ENCODE measurements at places on chromosomes 13 and 19.

- DNase-seq: no peak
These were observed 688.6 kb upstream of the SLITRK1 start for GRCh38 chr13:84570831-84571230.

DNA sequence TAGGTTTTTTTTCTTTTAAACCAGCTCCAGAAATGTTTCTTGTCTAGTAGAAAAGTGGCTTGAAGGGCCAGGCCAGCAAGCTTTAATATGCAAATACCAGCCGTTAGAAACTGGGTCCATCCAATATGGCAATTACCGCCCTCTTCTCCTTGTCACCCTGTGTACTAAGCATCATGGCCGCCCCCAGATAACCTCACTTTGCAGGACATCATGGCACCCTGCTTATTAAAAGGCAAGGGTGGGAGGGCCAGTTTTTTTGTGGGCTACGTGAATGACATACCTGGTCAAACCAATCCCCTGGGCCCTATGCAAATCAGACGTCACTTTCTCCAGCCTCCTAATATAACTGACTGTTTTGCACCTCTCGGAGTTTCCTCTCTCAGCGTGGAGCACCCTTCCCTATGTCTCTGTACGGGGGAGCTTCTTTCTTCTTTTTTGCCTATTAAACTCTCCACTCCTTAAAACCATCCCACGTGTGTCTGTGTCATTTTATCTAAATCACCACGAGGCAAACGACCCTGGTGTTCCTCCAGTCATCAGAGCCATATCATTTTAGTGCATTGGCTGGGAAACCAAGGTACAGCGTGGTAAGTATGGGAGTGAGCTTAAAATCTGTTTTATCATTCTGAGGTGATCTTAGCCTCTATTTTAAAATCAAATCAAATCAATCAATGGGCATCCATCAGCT is 27.7 kb downstream of the OXGR1 start:
- no peak for DNase-seq

GRCh38 chr19:41309180-41310032 is 566 bp upstream of the CCDC97 start:
- DNase-seq: no peak

DNA sequence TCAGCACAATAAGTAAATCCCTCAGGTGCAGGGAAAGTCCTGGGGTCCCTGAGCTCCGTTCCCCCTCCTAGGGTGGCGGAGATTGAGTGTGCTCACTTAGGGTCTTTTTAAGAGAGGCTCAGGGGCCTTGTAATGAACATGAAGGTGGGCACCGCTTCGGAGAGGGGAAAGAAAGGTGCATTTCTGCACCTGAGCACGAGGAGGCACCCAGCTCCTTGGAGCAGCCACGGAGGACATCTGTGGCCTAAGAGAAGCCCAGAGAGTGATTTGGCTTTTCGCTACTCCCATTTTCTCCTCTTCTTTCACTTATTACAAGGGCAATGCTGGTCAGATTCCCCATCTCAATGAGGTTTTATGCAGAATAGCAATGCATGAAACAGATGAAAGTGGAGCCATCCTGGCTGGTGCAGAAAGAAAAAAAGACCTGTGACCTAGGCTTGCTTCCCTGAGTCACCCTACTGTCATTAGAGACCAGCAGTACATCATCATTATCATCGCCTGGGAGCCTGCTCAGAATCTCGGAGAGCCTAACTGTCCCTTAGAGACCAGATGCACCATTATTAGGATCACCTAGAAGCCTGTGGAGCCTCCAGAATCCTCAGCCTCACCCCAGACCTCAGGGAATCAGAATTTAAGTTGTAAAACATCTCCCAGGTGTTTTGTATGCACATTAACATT is 86.6 kb upstream of the RAP2A start:
- DNase-seq: no peak

DNA sequence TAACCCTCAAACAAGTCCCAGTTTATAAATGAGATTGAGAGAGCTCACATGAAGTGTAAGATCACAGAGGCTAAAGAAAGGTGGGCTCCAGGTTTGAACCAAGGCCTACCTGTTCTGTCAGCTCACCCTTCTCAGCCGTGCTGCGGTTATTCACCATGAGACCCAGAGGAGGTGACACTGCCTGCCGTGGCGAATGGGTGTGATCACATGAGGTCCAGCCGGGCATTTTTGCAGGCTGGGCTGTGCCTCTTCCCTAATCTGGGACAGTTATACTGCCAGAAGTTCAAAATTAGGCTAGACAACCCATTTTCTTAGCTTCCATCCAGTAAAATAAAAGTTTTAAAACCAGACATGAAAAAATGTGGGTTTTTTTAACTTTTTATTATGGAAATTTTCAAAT is 146.8 kb downstream of the FOXO1 start:
- DNase-seq: no peak

DNA sequence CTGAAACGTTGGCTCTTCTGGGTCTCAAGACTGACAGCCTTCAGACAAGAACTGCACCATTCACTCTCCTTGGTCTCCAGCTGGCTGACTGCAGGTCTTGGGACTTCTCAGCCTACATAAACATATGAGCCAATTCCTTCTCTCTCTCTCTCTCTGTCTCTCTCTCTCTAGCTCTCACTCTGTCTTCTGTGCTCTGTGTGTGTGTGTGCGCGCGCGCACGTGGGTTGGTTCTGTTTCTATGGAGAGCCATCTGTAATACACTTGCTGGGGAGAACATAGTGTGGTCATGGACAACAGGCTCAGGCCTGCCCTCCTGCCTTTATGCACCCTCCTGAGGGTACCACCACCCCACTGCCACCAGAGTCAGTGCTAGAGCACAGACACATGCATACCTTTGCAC is 13.7 kb upstream of the SERPINE3 start:
- no peak for DNase-seq

GRCh38 chr13:47523771-47524170 is 477.3 kb downstream of the SUCLA2 start:
- no peak for DNase-seq

GRCh38 chr19:45363861-45364459 is 6.4 kb downstream of the ERCC2 start:
- DNase-seq: no peak

DNA sequence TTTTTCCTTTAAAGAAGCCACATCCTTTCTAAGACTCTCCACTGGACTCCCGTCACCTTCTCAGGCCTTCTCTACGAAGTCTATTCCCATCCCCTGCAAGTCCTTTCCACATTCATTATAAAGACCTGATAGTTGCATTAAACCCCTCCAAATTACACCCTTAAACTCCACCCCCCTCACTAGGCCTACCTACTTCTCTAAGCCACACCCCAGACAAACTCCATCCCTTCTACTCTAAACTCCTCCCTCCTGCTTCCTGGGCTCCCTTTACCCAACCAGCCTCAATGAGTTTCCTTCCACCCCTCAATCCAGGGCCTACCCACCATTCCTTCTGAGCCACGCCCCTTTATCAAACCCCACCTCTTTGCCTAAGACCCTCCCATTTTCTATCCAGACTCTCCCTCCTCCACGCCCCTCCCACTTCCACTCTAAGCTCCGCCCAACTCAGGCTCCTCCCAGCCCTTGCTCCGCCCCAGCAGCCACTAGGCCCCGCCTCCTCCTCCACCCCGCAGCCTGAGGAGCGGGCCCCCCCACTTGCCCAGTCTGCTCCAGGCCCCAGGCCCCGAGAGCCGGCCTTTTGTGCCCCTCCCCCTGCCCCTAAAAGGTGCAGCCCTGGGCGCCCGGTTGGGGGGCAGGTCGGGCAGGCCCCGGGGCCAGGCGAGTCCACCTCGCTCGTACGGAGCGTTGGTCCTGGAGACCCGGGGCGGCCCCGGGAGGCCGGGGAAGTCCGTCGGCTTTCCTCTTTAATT is 424 bp downstream of the FIZ1 start:
- peak; percentile 94 for DNase-seq

DNA sequence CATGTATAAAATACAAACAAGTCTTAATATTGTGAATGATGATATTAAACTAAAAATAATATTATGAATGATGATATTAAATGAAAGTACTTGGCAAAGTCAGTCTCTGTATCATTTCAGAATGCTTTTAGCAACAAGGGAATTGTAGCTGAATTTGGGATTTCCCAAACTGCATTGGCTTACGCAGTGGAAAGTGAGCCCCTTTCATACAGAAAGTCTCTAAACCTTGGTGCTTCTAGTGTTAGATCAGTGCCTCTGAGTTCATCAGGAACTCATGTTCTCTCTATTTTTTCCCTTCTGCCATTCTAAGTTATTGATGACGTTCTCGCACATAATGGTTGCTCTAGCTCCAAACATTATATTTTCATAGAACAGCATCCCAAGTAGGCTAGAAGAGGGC is 300.0 kb downstream of the ITGBL1 start:
- no peak for DNase-seq

DNA sequence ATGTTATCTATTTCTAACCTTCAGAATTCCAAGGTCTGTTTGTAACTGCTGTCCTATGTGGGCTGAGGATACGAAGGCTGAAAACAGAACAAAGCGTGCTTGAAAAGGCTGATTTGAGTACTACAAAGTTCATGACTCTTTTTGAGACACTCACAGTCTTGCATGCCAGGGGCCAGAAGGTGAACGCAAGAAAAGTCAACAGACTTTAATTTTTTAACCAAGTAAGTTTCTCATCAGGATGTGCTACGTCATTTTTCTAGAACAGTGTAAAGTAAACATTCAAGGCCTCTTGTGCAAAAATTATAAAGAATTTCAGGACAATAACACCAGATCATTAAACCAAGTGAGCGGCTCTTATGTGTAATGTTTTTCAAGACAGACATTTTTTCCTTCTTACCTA is 163.5 kb downstream of the COG6 start:
- no peak for DNase-seq

DNA sequence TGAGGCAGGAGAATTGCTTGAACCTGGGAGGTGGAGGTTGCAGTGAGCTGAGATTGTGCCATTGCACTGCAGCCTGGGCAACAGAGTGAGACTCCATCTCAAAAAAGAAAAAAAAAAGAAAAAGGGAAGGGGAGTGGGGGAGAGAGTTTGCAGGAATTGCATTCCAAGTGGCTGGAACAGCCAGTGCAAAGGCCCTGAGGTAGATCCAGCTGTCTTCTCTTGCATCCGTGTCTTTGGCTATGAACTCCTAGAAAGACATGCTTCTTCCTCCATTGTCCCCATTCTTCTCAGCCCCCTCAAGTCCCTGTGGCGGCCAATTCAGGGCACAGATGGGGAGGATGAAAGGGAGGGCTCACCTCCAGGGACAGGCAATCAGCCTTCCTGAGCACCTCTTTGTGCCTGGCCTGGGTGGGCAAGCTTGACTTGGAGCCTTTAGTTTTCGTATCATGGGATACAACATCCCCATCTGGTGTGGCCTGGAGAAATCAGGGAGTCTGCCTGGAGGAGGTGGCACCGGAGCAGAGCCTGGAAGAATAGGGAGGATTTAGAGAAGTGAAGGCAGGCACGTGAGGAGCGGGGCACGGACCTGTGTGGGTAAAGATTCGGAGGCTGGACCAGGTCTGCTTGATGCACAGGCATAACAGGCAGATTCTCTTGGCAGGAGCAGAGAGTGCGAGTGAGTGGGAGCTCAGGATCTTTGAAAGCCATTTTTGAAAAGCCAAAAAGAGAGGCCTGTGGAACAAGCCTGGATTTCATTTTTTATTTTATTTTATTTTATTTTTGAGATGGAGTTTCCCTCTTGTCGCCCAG is 5.0 kb downstream of the ANKRD24 start:
- DNase-seq: no peak

DNA sequence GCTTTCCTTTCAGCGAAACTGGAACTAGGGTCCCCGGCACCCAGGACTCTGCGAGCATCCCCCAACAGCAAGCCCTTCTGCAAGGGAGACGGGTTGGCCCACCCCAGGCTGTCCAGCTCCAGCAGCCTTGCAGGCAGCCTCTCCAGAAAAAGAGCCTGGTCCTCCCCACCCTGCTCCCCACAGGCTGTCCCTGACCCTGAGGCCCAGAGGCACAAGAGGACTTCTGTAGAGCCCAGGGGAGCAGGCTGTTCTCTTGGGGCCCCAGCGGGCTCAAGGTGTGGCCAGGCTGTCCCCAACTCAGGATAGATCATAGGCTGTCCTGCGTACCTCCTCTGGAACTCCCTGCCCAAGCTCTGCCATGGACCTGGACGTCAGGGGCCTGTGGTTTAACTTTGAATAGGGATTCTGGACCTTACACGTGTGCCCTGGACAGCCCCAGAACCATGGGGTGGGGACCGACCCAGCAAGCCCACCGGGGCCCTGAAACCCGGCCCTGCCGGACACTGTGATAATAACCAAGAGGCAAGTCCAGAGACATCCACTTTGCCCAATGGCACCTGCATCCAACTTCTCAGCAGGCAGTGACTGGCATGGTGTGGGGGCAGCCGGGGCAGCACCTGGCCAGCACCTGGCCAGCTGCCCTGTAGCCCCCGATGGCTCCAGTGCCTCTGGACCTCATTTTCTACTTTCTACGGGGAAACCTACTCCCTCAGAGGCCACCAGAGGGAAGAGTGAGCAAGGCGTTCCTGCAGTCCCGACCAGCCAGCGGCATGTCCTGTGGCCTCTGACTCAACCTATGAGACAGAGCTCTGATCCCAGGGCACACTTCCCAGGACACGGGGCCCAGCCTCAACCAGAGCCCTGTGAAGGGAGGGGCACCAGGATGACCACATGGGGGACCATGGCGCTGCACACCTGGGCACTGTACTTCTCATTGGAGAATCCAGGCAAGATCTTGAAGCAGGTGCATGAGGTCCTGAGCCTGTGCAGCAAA is 50.9 kb upstream of the TPM4 start:
- no peak for DNase-seq

- peak; percentile 30 for DNase-seq
These were observed 64.9 kb upstream of the HTR2A start for GRCh38 chr13:46961719-46962118.

GRCh38 chr19:38705197-38706019 is 38.9 kb downstream of the CAPN12 start:
- DNase-seq: no peak

GRCh38 chr19:46776927-46777911 is 11.2 kb downstream of the SLC1A5 start:
- no peak for DNase-seq

DNA sequence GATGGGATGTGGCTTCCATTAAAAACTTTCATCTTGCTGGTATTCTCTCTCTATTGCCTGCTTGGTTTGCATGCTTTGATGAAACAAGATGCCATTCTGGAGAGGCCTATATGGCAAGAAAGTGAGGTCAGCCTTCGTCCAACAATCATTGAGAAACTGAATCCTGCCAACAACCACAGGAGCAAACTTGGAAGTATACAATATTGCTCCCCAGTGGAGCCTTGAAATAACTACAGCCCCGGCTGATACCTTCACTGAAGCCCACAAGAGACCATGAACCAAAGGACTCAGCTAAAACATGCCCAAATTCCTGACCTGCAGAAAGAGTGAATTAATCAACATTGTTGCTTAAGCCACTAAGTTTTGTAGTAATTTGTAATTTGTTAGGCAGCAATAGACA is 82.5 kb upstream of the FGF14 start:
- DNase-seq: no peak

DNA sequence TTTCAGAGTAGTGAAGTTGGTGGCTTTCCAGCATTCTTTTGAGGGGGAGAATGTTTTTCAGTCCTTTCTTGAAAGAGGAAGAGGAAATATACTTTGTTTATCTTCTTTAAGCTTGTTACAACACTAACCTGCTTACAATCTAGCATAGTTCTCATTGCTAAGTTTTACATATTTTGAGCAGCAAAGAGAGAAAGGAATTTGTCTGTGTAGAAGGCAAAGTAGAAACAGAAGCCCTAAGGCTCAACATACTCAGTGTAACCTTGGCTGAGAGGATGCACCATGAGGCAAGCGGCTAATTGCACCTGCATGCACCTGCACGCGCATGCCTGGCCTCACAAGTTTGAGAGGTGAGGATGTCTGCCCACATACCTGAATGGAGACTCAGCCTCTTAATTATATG is 2.2 kb downstream of the FRY start:
- no peak for DNase-seq

GRCh38 chr19:44758596-44758995 is 10.1 kb downstream of the BCL3 start:
- no peak for DNase-seq

- no peak for DNase-seq
These were observed 191.4 kb downstream of the POSTN start for GRCh38 chr13:37407156-37407555.

Measured in CD4-positive, alpha-beta T cell treated with Interleukin-4 for 1 hour (primary cell).